ENCODE measurements at places on chromosomes 1 and 21. TPM values are rescaled to one million over a fixed set of nuclear protein-coding genes. Genes with fewer than 3 reads are reported as not detected.

DNA sequence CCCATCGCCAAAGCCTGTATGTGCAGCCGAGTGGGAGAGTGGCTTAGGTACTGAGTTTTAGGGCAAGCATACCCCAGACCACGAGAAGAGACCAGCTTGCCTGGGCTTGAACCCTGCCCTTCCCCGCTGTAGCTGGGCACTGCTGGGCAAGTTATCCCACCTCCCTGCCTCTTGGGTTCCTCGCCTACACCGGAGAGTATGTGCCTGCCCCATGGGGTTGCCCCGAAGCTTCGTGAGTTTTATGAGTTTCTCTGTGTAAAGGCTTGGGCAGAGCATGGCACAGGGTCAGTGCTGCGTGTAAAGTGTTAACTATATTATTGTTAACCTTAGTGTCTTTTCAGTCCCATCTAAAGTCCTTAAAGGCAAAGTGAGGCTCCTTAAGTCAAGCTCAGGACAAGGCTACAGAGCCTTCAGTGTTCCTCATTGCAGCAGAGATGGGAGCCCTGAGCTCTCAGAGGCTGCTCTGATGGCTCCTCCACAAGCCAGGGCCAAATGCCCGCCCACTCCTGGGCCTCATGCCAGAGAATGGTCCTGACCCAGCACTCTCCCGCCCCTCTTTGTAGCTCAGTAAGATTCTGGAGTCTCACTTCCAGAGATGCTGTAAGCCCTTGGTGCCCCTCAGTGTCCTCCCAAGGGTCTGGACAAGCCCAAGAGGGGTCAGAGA lies 37.0 kb upstream of the KCNA10 start:
- no peak overlapping the region for H3K27ac ChIP-seq
- H3K27me3 ChIP-seq: peaks cover 23% of the 10 kb centered on the region
- no peaks in the 10 kb centered on the region for H3K36me3 ChIP-seq
- H3K4me1 ChIP-seq: peaks cover 4% of the 10 kb centered on the region
- no peak for DNase-seq

The CNR2 gene
- polyA plus RNA-seq: 0.12 TPM

DNA sequence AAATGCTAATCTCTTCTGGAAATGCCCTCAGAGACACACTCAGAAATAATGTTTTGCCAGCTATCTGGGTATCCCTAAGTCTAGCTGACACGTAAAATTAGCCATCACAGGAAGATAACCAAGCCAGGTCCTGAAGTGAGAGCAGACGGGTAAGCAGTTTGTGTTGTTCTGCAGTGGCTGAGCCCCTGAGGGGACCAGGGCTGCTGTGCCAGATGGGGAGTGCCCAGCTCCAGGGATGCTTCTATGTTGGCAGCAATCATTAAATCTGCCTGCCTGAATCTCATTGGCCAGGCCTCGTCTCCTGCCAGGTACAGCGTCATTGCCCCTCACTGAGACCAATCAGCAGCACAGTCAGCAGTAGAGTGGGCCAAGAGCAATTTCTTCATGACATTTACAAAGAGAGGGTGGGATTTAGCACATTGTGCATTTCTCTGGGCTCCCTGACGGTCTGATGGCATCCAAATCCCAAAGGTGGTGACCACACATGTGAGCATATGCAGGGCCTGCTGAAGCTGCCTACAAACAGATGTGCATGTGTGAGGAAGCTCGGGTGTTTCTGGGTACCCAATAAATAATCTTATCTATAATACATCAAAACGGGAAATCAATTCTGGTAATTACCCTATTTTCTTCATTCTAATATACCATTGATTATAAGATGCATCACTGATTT lies 58.7 kb upstream of the LRRN2 start:
- H3K36me3 ChIP-seq: no peaks in the 10 kb centered on the region
- H3K27me3 ChIP-seq: peaks cover 7% of the 10 kb centered on the region
- no peak overlapping the region for H3K4me3 ChIP-seq
- no peak for DNase-seq

- no peaks in the 10 kb centered on the region for H3K27me3 ChIP-seq
- DNase-seq: no peak
- no peak overlapping the region for H3K4me3 ChIP-seq
- H3K36me3 ChIP-seq: no peaks in the 10 kb centered on the region
Observed at GRCh38 chr1:218705391-218705790, 360.3 kb downstream of the TGFB2 start.

DNA sequence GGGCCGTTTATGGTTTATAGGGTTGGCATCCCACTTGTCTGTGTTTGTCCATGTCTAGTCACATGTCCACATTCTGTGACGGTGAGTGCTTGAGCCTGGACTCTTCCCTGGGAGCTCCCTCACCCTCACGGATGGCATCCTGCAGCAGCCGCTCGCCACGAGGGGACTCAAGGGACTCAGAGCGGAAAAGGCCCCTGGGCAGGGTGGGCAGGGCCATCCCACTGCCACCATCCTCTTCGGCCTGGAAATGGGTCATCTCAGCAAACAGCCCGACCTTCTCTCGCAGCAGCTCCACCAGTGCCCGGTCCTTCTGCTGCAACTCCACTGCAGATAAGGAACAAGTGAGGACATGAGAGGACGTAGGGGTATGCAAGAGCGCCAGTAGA lies 11.1 kb downstream of the RXFP4 start:
- H3K36me3 ChIP-seq: peaks cover 96% of the 10 kb centered on the region
- H3K27ac ChIP-seq: peak overlapping the region; percentile 74
- DNase-seq: no peak

The TMPRSS3 gene
- not detected for polyA plus RNA-seq

GRCh38 chr1:151862604-151863003 lies 9.1 kb upstream of the THEM5 start:
- no peak overlapping the region for H3K27ac ChIP-seq
- H3K27me3 ChIP-seq: no peaks in the 10 kb centered on the region
- no peak overlapping the region for H3K4me3 ChIP-seq

DNA sequence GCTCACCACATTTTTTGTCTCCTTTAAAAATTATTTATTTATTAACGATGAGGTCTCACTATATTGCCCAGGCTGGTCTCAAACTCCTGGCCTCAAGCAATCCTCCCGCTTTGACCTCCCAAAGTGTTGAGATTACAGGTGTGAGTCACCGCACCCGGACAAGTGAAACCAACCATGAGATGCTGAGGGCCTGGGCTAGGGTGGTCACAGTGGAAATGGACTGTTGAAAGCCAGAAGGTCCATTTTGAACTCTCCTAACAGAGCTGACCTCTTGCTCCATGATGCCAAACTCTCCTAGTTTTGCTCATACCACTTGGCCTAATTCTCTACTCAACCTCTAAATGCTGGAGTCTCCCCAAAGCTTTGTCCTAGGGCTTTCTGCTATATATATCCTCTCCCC lies 109.1 kb downstream of the SLC45A1 start:
- peak overlapping the region; percentile 51 for H3K4me3 ChIP-seq
- no peaks in the 10 kb centered on the region for H3K27me3 ChIP-seq
- H3K4me1 ChIP-seq: peaks cover 89% of the 10 kb centered on the region
- H3K27ac ChIP-seq: peak overlapping the region; percentile 87

DNA sequence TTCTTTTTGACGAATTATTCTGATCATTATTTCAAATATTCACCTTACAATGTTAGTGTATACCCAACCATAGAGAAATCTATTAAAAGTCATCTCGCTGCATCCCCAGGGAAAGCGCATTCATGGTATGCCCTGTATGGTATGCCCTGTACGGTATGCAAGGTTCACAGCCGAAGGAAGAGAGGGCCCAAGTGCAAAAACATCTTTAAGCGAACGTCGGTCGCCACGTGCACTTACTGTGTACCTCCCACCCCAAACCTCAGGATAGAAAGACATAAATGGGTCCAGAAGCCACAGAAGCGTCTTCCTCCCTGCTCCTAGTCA lies 14.4 kb downstream of the HLX start:
- peaks cover 36% of the 10 kb centered on the region for H3K4me1 ChIP-seq
- DNase-seq: no peak
- peak overlapping the region; percentile 2 for H3K4me3 ChIP-seq

DNA sequence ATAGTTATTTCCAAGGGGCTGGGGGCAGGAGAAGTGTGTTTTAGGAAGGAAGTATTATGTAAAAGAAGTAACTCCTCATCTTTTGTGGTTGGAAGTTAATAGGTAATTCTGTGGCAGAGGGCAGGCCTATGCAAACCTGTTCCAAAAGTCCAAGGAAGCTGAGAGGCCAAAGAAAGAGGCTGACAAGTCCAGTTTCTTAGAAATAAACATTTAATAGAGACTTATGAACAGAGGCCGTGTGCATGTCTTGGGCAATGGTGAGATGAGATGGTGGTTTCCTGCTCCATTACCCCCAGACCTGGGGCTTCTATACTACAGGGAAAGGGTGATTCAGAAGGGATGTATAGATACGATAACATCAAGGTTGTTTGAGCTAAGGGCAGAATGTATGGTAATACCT lies 7.6 kb upstream of the CA14 start:
- no peaks in the 10 kb centered on the region for H3K36me3 ChIP-seq
- no peak for DNase-seq
- H3K4me3 ChIP-seq: no peak overlapping the region
- H3K27me3 ChIP-seq: no peaks in the 10 kb centered on the region
- H3K4me1 ChIP-seq: no peaks in the 10 kb centered on the region

DNA sequence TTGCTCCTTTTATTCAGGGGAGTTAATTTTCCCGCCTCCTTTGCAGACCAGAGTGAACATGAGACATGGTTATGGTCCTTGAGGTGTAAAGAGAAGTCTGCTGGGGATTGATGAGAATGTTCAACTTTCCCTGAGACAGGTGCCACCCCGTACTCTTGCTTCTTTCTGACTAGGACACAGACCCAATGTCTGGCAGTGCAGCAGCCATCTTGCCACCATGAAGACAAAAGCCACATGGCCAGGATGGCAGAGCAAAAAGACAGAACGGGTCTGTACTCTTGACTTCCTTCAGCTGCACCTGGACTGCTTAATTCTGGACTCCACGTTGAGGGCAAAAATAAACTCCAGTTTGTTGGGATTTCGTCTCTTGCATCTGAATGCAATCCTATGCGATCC lies 54.1 kb downstream of the KLHDC7A start:
- no peaks in the 10 kb centered on the region for H3K36me3 ChIP-seq
- no peaks in the 10 kb centered on the region for H3K4me1 ChIP-seq
- DNase-seq: no peak
- H3K4me3 ChIP-seq: no peak overlapping the region

- no peak overlapping the region for H3K4me3 ChIP-seq
- DNase-seq: no peak
- H3K4me1 ChIP-seq: no peaks in the 10 kb centered on the region
- H3K36me3 ChIP-seq: no peaks in the 10 kb centered on the region
- no peak overlapping the region for H3K27ac ChIP-seq
Observed at GRCh38 chr21:45937721-45938452, 43.7 kb upstream of the COL6A1 start.

GRCh38 chr1:87091425-87091824 lies 177.0 kb downstream of the HS2ST1 start:
- no peaks in the 10 kb centered on the region for H3K4me1 ChIP-seq
- H3K36me3 ChIP-seq: no peaks in the 10 kb centered on the region
- H3K4me3 ChIP-seq: no peak overlapping the region
- no peaks in the 10 kb centered on the region for H3K27me3 ChIP-seq

- no peak overlapping the region for H3K4me3 ChIP-seq
- H3K27me3 ChIP-seq: no peaks in the 10 kb centered on the region
- no peaks in the 10 kb centered on the region for H3K36me3 ChIP-seq
- H3K27ac ChIP-seq: no peak overlapping the region
- DNase-seq: no peak
- peaks cover 46% of the 10 kb centered on the region for H3K4me1 ChIP-seq
Observed at GRCh38 chr1:205922806-205923205, 20.4 kb downstream of the SLC26A9 start.

The ATP6V1G3 gene
- not detected for polyA plus RNA-seq

The ANKRD35 gene
- 0.40 TPM for polyA plus RNA-seq

DNA sequence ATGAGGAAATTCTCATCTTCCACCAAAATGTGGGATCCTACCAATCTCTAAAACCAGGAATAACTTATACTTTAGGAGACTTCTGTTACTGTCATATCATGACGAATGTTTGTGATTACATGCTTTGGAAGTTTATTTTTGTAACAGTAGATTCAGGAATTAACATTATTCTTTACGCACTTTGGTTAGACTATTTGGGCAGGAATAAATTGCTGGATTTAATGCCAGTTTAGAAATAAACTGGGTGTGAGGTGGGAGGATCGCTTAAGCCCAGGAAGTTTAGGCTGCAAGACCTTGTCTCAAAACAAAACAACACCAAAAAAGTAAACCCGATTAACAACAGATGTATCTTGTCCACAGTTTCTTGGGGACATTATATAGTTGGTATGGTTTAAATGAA lies 52.1 kb downstream of the MIGA1 start:
- no peaks in the 10 kb centered on the region for H3K27me3 ChIP-seq
- H3K36me3 ChIP-seq: peaks cover 75% of the 10 kb centered on the region

DNA sequence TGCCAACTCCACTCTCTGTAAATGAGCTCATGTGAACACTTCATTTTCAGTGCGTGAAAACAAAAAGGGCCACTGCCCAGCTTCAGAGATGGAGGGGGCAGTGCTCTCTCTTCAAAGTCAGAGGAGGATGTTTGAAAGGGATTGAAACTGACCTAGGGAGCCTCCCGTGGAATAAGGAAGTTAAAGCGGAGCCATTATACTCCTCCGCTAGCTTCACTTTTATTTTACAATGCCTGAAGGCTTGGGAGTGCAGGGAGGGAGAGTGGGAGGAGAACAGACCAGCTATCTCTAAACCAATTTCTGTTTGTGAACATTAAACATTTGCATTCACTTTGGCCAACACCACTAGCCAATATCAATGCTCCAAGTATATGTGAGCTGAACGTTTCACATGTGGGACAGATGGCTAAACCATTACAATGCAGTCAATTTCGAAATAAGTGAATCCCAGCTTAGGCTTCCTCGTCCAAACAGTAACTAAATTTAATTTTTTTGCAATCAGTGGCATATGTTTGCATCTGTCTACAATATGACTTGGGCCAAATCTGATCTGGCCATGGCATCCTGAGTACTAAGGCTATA lies 126.9 kb downstream of the ESRRG start:
- H3K4me3 ChIP-seq: no peak overlapping the region
- no peak for DNase-seq
- H3K27me3 ChIP-seq: no peaks in the 10 kb centered on the region
- no peak overlapping the region for H3K27ac ChIP-seq
- peaks cover 5% of the 10 kb centered on the region for H3K4me1 ChIP-seq
- no peaks in the 10 kb centered on the region for H3K36me3 ChIP-seq

- no peak overlapping the region for H3K4me3 ChIP-seq
- peaks cover 42% of the 10 kb centered on the region for H3K4me1 ChIP-seq
- H3K36me3 ChIP-seq: no peaks in the 10 kb centered on the region
- peak; percentile 91 for DNase-seq
Observed at GRCh38 chr1:230509281-230509977, 83.3 kb upstream of the PGBD5 start.

GRCh38 chr1:240343966-240344365 lies 252.3 kb downstream of the FMN2 start:
- H3K4me3 ChIP-seq: no peak overlapping the region
- no peak overlapping the region for H3K27ac ChIP-seq
- no peaks in the 10 kb centered on the region for H3K4me1 ChIP-seq
- H3K36me3 ChIP-seq: no peaks in the 10 kb centered on the region
- DNase-seq: no peak

The NPL gene
- 127 TPM for polyA plus RNA-seq

GRCh38 chr1:34900775-34901502 lies 28.5 kb downstream of the DLGAP3 start:
- no peaks in the 10 kb centered on the region for H3K36me3 ChIP-seq
- no peaks in the 10 kb centered on the region for H3K4me1 ChIP-seq
- peaks cover 3% of the 10 kb centered on the region for H3K27me3 ChIP-seq
- DNase-seq: no peak

The KIRREL1 gene
- not detected for polyA plus RNA-seq

The ALG6 gene
- 24.7 TPM for polyA plus RNA-seq

GRCh38 chr1:16009030-16009460 lies 5.0 kb downstream of the SRARP start:
- H3K27ac ChIP-seq: no peak overlapping the region
- peaks cover 13% of the 10 kb centered on the region for H3K4me1 ChIP-seq
- no peak overlapping the region for H3K4me3 ChIP-seq

The EXTL1 gene
- not detected for polyA plus RNA-seq

- no peaks in the 10 kb centered on the region for H3K27me3 ChIP-seq
- H3K27ac ChIP-seq: no peak overlapping the region
- H3K36me3 ChIP-seq: no peaks in the 10 kb centered on the region
- H3K4me3 ChIP-seq: peak overlapping the region; percentile 33
- no peak for DNase-seq
Observed at GRCh38 chr21:15051644-15052458, 12.9 kb downstream of the NRIP1 start.

Data from CD14-positive monocyte (primary cell).